Amygdala (tissue), 56 donors: ENCODE measurements at places on chromosomes 1 and 21.

GRCh38 chr1:224996266-224996665 is 66.8 kb downstream of the DNAH14 start:
- DNase-seq = no peak

DNA sequence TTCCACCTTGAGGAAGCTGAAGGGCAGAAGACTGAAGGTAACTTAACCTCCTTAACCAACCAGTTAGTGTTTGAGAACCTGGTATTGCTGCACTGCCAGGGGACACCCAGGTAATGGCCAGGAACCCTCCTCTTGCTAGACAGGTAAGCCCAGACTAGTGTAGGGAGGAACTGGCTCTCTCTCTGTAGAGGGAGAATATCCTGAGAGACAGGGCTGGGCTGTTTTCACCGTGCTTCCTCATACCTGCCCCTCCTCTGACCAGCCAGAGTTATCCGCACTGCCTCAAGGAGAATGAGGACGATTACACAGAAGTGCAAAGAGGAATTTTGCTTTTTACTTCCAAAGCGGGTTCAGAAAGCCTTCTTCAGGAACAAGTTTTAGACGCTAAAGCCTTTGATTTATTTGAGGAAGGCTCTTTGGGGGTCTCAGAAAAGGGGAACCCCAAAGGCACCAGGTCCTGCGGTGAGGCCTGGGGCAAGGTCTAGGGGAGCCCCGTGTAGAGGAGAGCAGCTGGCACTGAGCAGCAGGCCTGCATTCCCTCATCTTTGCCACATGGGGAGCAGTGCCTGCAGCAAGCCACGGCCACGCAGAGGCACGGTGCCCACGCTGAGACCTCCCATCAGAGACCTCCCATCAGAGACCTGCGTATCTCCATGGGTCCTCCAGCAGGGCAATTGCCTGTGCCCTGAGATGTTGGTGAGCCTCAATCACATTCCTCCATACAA is 13.5 kb downstream of the GNG4 start:
- no peak for DNase-seq

DNA sequence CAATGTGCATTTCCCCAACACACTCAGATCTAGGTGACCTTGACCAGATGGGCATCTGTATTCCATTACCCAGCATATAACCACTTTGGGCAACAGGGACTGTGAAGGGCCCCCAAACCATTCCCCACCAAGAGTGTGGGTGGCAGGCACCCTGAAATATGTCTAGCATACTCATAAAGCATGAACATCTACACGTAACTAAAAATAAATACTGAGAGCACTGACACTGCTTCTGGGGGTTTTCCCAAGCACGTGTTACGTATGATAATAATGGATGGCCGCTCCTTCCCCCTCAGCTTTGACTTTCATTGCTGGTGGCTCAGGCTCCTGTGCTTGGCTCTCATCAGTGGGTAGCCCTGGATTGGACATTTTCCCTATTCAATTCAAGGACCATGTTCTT is 39.1 kb downstream of the IGSF3 start:
- no peak for DNase-seq

- DNase-seq = no peak
Observed at GRCh38 chr1:6052543-6053205, 7.0 kb downstream of the KCNAB2 start.

- DNase-seq = no peak
Observed at GRCh38 chr1:24526940-24527542, 24.4 kb downstream of the RCAN3 start.
